ENCODE measurements at places on chromosomes 4 and X. TPM values are rescaled to one million over a fixed set of nuclear protein-coding genes. Genes with fewer than 3 reads are reported as not detected.

SCD5 gene
- 28.4 TPM for total RNA-seq

TCEAL6 gene
- not detected for total RNA-seq

CSAG3 gene
- not detected for total RNA-seq

XAGE1A gene
- not detected for total RNA-seq

EGFL6 gene
- not detected for total RNA-seq

SPOCK3 gene
- 2.0 TPM for total RNA-seq

ASB9 gene
- total RNA-seq, result 10.6 TPM

TIGD4 gene
- total RNA-seq, result 0.19 TPM

USP51 gene
- total RNA-seq, result 0.92 TPM

AFAP1 gene
- total RNA-seq, result 92.8 TPM

SASH3 gene
- total RNA-seq, result not detected

GAGE1 gene
- total RNA-seq, result not detected

PAK3 gene
- total RNA-seq, result 0.53 TPM

RAB41 gene
- total RNA-seq, result not detected

STK32B gene
- 29.0 TPM for total RNA-seq

DMP1 gene
- not detected for total RNA-seq

MAGEC1 gene
- total RNA-seq, result not detected

IL2 gene
- not detected for total RNA-seq

SUPT20HL1 gene
- not detected for total RNA-seq

RHOXF2 gene
- not detected for total RNA-seq

GAGE12E gene
- not detected for total RNA-seq

CXXC4 gene
- 0.05 TPM for total RNA-seq

UGT2A1 gene
- total RNA-seq, result not detected

TEX13D gene
- not detected for total RNA-seq

CT45A10 gene
- not detected for total RNA-seq

NOX1 gene
- total RNA-seq, result not detected

PFKFB1 gene
- total RNA-seq, result not detected

ZCCHC12 gene
- total RNA-seq, result 0.29 TPM

GPR82 gene
- not detected for total RNA-seq

PPP4R3C gene
- total RNA-seq, result not detected

SYNPO2 gene
- total RNA-seq, result 0.53 TPM

AFF1 gene
- total RNA-seq, result 32.0 TPM

TEX11 gene
- not detected for total RNA-seq

CXCL10 gene
- total RNA-seq, result 12.7 TPM

INPP4B gene
- 2.3 TPM for total RNA-seq

ERVMER34-1 gene
- total RNA-seq, result 0.23 TPM

SUPT20HL2 gene
- total RNA-seq, result not detected

PDE6B gene
- 0.39 TPM for total RNA-seq

LIAS gene
- 11.9 TPM for total RNA-seq

RBPJ gene
- total RNA-seq, result 27.0 TPM

PRRG1 gene
- 38.4 TPM for total RNA-seq

ABLIM2 gene
- total RNA-seq, result 0.99 TPM

PAGE2B gene
- total RNA-seq, result not detected

NIPAL1 gene
- total RNA-seq, result 3.3 TPM

Measured in glomerular endothelial cell (primary cell).